Activated naive CD8-positive, alpha-beta T cell treated with anti-CD3 and anti-CD28 coated beads for 36 hours (primary cell): ENCODE measurements at places on chromosomes 13 and 19.

DNA sequence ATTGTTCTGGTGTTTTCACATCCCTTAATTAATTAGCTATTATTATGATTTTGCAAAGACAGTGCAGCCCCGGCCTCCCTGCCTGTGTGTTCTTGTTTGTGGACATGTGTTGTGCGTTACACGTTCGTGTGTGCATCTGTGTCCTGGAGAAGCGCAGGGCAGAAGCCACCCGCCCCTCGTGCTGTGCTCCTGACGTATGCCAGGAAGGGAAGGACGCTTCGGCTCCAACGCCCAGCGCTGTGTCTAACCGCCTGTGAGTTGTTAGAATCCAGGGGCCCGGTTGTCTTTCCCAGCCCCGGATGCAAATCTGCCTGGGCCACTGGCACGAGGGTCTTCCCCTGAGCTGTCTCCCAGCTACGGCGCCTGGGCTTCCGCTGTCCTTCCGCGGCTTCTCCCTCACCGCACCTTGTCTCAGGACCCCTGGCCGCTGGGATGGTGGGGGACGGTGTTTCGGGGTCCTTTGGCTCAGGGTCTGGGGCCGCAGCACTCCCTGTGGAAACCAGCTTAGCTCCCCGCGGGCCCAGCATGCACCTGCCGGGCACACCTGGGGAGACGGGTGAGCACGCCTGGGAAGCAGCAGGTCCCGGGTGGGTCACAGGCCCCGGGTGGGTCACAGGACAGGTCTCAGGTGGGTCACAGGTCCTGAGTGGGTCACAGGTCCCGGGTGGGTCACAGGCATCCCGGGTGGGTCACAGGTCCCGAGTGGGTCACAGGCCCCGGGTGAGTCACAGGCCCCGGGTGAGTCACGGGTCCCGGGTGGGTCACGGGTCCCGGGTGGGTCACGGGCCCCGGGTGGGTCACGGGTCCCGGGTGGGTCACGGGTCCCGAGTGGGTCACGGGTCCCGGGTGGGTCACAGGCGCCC lies 51.5 kb downstream of the GAS6 start:
- DNase-seq, result no peak

GRCh38 chr13:94711561-94712286 lies 621 bp downstream of the SOX21 start:
- DNase-seq, result no peak

GRCh38 chr19:55372316-55373081 lies 2.2 kb upstream of the IL11 start:
- DNase-seq, result peak; percentile 66

GRCh38 chr19:532561-533363 lies 1.2 kb downstream of the CDC34 start:
- peak; percentile 44 for DNase-seq

GRCh38 chr13:20101467-20102316 lies 59.2 kb downstream of the GJA3 start:
- no peak for DNase-seq

- DNase-seq, result no peak
These were observed 103.3 kb downstream of the DLEU7 start for GRCh38 chr13:50740052-50740741.

DNA sequence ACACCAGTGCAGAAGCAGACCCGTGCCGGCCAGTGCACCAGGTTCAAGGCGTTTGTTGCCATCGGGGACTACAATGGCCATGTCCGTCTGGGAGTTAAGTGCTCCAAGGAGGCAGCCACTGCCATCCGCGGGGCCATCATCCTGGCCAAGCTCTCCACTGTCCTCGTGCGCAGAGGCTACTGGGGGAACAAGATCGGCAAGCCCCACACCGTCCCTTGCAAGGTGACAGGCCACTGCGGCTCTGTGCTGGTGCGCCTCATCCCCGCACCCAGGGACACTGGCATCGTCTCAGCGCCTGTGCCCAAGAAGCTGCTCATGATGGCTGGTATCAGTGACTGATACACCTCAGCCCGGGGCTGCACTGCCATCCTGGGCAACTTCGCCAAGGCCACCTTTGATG lies 10.1 kb downstream of the ZNF44 start:
- no peak for DNase-seq

GRCh38 chr19:42121656-42122069 lies 10.6 kb downstream of the POU2F2 start:
- DNase-seq, result peak; percentile 87

DNA sequence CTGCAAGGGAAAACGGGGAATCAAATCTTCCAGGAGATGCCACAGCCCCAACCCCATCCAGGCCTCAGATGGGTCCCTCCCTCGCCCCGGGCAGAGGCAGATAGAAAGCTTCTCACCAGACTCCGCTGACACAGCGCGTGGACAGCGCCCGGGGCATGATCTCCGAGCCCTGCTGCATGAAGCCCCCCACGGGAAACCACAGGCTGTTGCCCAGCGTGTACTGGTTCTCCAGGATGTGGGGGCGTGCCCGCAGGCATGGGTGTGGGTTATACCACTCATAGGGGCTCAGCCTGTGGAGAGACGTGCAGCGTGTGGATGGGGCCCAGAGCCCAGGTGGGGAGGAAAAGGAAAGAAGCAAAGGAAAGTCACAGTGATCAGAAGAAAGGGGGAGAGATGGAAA lies 27.2 kb upstream of the ATP1A3 start:
- DNase-seq, result no peak

GRCh38 chr13:100140441-100140840 lies 51.5 kb downstream of the PCCA start:
- DNase-seq, result no peak

DNA sequence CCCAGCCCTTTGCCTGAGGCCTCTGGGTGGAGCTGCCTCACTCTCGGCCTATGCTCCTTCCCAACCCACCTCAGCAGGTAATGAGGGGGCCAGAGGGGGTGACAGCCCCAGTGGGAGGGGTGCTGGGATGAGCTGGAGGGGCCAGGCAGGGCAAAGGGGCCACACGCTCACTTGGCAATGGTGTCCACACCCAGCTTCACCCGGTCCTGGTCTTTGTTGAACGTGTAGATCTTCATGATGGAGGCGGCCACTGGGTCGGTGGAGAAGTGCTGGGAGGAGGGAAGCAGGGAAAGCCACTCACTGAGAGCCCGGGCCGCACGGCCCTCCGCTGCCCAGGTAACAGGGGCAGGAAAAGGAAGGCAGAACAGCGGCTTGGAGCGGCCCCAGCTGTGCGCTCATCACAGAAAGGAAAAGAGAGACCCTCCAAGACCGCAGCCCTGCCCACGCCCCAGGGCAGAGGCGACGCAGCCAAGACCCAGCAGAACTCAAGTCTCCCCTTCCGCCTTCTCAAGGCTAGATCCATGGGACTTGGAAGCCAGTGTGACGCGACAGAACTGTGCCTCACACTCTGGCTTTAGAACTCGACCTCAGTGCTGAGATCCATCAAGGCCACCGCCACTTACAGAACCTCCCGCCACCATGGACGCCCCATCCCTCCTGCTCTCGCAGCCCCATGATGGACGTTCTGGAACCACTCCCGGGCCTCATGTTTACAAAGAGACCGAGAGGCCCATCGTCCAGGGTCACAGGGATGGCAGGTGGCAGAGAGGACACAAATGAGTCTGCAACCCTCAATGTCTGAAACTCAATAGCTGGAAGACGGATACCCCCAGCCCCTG lies 9.2 kb downstream of the UBXN6 start:
- DNase-seq, result no peak

DNA sequence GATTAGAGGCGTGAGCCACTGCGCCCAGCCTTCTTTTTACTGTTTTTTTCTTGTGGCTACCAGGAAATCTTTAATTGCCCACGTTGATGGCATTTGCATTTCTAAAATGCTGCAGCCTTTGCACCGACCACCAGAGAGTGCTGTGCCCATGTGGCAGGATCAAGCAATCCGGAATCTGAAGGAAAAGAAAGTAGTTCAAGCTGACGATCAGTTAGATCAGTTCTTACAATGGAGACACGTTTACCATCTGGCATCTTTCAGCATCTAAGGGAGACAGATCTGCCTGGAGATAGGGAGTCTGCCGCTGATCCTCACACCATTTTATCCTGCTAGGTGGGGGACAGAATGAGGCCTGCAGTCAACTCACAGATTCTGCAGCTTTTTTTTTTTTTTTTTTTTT lies 19.9 kb downstream of the TINCR start:
- peak; percentile 27 for DNase-seq

DNA sequence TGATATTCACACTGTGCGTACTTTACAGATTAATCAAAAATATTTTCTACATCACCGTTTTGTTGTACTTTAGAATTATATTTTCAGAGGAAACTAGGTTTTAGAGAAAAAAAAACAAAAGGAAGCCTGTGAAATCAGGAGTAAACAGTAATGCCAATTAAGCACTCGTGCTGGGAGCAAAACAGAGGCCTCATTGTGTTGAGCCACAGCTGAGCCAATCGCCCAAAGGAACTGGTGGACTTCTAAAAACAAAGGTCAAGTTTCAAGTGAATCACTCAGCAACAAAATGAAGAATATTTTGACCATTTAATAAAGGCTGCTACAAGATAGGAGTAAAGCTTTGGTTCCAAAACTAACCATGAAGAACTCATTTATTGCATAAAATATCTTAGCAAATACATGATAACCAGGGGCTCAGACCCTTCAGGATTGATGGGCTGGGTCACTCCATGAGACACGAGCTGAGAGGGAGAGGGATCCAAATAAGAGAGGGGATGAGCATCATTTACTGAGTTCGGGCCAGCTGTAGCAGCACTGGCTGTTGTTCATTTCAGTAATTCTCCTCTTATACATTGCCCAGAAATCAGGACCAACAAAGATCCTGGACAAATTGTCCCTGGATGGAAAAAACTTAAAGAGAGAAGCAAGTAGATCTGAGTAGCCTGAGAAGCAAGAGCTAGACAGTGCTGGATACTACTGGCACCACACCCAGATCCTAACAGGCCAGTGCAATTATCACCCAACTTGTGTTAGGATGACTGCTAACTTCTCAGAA lies 8.3 kb upstream of the NALCN start:
- no peak for DNase-seq

DNA sequence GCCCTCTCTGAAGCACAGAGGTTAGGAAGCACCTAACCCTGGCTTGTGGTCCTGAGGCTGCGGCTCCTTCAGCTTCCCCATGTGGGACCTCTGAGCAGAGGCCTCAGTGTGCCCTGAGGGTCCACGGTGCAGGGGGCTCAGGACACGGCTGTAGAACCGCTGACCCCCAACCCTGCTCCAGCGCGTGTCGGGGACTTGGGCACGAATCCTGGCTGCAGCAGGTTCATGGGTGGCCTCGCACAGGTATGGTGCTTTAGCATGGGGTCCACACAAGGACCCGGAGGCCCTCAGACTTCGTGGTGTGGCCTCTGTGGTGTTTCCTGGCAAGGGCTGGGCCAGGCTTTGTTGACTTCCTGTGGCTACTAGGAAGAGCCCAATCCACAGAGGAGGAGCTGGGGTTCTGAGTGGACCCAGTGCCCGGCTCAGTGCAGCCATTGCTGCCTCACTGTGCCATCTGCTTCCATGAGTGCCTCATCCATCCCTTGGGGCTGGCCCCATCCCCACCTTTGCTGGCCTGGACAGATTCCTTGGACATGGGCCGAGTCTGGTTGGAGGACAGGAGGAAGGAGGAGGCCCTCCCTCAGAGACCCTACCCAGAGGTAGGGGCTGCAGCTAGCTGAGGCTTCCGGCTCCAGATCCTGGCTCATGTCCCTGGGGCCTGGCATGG lies 24.5 kb downstream of the ZBTB7A start:
- DNase-seq, result no peak

DNA sequence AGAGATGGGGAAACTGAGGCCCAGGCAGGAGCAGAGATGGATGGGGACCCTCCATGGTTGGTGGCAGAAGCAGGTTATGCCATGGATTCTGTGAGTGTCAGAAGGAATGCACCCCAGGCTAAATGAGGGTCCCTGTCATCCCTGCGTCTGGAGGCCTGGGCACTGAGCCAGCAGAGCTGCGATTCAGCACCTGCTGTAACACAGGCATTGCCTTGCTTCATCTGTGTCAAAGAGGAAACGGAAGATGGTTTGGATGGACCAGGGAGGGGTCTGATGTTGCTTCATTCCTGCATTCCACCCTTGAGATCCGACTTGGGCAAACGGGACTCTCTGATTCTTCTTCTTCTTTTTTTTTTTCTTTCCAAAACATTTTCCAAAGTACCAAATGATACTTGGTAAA lies 1.2 kb downstream of the C5AR1 start:
- DNase-seq, result no peak
